ENCODE measurements at places on chromosomes 2 and 18. TPM values are rescaled to one million over a fixed set of nuclear protein-coding genes. Genes with fewer than 3 reads are reported as not detected.

Gene RAB6C
- not detected for total RNA-seq

Gene CFAP65
- 0.12 TPM for total RNA-seq

Gene CPO
- total RNA-seq = not detected

Gene KYNU
- 31.6 TPM for total RNA-seq

Gene HADHA
- 164 TPM for total RNA-seq

Gene SPP2
- not detected for total RNA-seq

Gene UPP2
- not detected for total RNA-seq

Gene RMDN2
- total RNA-seq = 9.6 TPM

Gene DSG4
- not detected for total RNA-seq

Gene RAD51AP2
- not detected for total RNA-seq

Gene TOGARAM2
- not detected for total RNA-seq

Gene WNT6
- 4.2 TPM for total RNA-seq

Gene SLC11A1
- total RNA-seq = 0.10 TPM

Gene MYOM1
- 0.10 TPM for total RNA-seq

Gene TMEM198
- 2.3 TPM for total RNA-seq

Gene STK16
- 28.5 TPM for total RNA-seq

Gene IL1RN
- total RNA-seq = not detected

Gene TMEM200C
- not detected for total RNA-seq

Gene ATOH8
- total RNA-seq = 7.2 TPM

Gene PRKRA
- total RNA-seq = 82.5 TPM

Gene UGT1A1
- total RNA-seq = not detected

Gene DYTN
- total RNA-seq = not detected

Gene REG3A
- total RNA-seq = not detected

Gene RAB27B
- total RNA-seq = 7.0 TPM

Gene NOP58
- total RNA-seq = 71.9 TPM

Gene GPR39
- total RNA-seq = 39.9 TPM

Gene LRRC30
- total RNA-seq = not detected

Gene DNAJC5G
- total RNA-seq = not detected

Gene SERPINB3
- total RNA-seq = not detected
